NCI-H1092 (cell line): ENCODE measurements at places on chromosomes 16 and 17.

DNA sequence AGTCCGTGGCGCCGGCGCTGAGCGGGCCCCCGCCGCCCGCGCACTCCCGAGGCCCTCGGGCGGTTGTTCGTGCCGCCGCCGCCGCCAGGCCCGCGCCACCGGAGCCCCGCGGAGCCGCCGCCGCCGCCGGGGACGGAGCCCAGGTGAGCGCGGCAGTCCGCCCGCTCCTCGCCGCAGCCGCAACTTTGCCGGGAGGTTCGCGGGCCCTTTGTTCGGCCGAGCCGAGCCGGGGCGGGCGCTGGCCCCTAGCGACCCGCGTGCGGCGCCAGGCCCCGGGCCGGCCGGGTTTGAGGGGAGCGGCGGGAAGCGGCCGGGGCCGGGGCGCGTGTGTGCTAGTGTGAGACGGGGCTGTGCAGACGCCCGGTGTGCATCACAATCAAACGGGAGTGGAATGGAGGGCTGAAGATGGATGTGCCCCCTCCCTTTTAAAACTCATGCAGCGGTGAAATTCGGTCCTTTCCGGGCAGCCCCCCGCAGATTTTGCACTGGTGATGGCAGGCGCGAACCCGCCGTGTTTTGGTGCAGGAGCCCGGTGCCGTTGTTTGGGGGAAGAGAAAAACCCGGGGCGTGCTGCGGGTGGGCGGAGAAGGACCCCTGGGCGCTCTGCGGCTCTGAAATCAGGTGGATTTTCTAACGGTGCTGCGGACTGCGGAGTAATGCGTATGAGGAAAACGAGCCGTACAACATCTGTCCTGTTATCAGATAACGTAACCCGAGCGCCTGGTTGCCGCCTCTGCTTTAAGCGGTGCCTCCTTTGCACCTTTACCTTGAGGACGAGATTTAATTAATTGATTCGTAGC is 823 bp downstream of the TNRC6C start:
- no peak for DNase-seq

- DNase-seq = no peak
Measured at GRCh38 chr17:81350320-81350890, 44.9 kb upstream of the BAHCC1 start.

DNA sequence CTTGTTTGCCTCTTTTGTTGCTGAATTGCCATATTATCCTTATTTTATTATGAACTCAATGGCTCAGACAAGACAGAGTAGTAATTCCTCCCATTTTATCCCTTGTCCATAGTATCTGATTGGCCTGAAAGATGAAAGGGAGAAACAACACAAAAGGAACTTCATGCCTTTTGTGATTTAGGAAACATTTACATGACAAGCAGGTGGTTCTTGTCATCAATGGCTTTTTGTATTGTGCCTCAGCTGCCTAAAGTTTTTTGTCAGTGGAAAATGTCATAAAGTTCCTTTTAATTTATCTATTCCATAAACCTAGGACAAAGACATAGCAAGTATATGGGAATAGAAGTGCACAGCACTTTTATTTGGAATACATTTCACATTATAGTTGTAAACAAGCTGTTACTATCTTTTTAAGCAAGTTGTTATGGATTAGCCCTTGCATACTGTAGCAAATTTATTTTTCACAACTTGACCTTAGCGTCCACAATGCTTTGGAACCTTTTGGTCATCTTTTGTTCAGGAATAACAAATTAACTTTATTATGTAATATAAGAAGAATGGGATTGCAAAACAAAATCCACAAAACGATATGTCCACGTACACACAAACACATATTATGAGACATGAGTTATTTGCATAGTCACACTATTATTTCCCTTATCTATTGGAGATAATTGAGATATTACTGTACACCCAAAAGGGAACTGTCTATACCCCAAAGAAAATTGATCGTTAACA is 12.4 kb upstream of the MPHOSPH6 start:
- DNase-seq = no peak

GRCh38 chr17:58532555-58532951 is 18.1 kb upstream of the MTMR4 start:
- DNase-seq = no peak

GRCh38 chr16:23290189-23291062 is 11.7 kb upstream of the SCNN1B start:
- DNase-seq = no peak

DNA sequence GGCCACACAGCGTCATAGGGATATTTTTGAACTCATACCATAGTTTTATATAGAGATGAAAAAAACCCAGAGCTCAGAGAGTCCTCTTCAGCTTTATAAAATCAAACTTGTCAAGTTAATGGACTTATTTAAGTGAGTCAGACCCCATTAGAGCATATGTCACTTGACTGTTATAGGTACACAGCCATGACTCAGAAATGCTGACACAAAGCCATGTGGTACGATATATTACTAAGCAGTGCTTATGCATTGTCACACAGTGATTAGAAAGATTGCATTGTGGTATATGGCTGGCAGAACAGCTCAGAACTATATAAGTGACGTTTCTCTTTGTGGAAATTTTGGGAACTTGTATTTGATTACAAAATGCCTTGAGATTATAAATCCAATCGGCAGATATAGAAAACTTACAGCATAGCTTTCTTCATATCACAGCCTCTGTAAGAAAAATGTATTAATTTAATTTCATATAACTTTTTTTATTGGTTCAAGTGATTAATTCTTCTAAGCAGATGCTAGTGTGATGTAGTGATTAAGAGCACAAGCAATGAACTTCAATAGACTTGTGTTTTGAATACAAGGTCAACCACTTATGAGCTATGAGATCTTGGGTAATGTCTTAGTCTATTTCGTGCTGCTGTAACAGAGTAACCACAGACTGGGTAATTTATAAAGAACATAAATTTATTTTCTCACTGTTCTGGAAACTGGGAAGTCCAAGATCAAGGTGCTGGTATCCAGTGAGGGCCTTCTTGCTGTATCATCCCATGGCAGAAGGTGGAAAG is 25.8 kb upstream of the GINS3 start:
- no peak for DNase-seq

- no peak for DNase-seq
Measured at GRCh38 chr17:73693071-73693470, 48.8 kb upstream of the SDK2 start.

DNA sequence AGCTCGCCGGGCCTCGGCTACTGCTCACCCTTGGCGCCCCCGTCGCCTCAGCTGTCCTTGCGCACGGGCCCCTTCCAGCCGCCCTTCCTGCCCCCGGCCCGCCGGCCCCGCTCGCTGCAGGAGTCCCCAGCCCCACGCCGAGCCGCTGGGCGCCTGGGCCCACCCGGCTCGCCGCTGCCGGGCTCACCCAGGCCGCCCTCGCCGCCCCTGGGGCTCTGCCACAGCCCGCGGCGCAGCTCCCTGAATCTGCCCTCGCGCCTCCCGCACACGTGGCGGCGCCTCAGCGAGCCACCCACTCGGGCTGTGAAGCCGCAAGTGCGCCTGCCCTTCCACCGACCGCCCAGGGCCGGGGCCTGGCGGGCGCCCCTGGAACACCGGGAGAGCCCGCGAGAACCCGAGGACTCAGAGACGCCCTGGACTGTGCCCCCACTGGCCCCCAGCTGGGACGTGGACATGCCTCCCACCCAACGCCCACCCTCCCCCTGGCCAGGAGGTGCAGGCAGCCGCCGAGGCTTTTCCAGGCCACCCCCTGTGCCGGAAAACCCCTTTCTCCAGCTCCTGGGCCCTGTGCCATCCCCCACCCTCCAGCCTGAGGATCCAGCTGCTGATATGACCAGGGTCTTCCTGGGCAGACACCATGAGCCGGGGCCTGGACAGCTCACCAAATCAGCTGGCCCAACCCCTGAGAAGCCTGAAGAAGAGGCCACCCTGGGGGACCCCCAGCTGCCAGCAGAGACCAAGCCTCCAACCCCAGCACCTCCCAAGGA is 12.8 kb downstream of the MYO15A start:
- no peak for DNase-seq

- DNase-seq = no peak
Measured at GRCh38 chr16:88453611-88454522, 787 bp downstream of the ZFPM1 start.

DNA sequence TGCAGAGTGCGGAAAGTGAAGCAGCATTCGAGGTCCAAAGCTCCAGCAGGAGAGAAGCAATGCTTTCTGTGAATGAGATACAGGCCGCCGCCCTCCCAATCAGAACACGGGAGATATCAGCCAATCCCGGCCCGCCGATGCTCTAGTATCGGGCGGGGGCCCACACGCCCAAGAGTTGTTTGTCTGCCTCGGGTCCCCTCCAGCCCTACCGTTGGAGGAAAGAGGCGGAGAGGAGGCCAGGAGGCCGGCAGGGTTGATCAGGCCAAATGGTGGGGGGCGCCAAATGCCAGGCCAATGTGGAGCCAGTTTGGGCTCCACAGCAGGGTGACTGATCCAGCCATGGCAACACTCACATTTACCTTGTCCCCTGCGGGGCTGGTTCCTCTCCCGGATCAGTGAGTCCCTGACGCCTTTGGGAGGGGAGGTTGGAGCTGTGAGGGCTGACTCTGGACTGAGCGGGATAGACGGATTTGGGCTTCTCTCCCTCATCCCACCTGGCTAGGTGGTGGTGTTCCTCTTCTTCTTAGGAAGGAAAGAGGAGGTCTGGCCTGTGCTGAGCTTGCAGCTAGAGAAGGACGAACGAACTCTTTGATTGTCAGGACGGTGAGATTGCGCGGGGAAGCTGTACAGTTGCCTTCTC is 10.4 kb upstream of the CUEDC1 start:
- no peak for DNase-seq

DNA sequence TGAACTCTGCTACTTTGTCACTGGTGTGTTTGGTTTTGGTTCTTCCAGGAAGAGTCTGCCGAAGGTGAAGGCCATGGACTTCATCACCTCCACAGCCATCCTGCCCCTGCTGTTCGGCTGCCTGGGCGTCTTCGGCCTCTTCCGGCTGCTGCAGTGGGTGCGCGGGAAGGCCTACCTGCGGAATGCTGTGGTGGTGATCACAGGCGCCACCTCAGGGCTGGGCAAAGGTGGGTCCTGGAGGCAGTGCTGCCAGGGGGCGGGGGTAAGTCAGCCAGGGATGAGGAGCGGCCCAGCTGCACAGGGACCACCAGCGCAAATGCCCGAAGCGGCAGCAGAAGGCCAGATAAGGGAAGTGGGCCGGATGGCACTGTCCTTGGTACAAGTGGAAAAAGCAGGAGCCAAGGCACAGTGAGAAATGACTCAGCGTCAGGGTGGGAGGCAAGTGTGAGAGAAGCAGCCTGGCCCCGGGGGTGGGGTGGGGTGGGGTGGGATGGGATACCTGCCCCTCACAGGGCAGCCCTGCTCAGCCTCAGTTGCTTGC is 41.9 kb downstream of the TMEM11 start:
- no peak for DNase-seq

DNA sequence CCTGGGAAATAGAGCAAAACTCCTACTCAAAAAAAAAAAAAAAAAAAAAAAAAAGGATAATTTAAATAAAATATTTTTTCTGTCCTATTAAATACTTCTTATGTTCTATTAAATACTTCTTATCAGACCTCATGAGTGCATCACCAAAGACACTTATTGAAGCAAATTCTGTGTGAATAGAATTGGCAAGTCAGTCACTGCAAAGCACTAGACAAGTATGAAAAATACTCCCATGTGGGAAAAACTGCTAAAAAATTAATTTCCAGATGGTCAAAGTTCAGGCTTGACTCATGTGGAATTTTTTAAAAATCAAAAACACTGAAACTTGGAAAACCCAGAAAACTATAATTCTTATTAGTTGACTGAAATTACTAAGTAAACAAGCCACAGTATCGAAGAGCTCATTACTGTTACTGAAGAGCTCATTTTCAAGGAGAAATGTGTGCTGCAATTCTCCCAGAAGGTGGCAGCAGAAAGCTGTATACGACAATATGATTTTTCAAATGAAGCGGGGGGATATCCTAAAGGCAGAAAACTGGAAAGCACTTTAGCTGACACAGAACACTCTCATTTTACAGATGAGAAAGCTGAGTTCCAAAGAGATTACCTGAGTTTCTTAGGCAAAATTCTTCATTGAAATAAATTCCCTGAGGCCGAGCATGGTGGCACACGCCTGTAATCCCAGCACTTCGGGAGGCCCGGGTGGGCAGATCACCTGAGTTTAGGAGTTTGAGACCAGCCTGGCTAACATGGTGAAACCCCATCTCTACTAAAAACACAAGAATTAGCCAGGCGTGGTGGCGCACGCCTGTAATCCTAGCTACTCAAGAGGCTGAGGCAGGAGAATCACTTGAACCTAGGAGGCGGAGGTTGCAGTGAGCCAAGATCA is 15.9 kb upstream of the FBXO47 start:
- DNase-seq = peak; percentile 47

GRCh38 chr16:11976850-11977375 is 379 bp downstream of the SNX29 start:
- DNase-seq = no peak

DNA sequence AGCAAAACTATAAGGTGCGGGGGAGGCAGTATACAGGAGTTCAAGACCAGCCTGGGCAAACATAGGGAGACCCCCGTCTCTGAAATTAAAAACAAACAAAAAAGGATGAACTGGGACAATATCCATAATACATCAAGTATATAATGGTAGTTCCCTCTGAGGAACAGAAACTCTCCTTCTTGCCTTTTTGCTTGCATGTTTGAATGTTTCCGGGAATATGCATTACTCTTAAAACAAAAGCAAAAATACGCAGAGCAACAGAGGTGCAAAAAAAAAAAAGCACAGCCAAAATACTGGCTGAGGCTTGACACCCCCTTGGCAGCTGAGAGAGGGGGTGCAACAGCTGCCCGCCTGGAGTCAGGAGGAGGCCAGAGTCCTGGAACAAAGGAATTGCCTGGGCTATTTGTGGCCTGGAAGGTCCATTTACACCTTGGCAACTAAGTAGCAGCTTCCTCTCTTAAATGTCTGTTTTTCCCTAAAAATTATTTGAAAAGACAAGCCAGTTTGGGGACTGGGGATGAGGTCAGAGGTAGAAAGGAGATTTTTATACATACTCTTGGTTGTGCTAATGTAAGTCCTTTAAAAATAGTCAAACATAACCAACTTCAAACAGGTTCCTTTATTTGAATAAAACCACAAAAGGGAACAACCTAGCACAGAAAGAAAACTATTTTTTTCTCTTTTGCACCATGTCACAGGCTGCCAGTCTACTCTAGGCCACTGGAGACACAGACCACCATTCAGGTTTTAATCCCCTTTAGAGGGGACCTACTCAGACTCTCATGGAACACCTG is 19.5 kb downstream of the USP7 start:
- DNase-seq = no peak

DNA sequence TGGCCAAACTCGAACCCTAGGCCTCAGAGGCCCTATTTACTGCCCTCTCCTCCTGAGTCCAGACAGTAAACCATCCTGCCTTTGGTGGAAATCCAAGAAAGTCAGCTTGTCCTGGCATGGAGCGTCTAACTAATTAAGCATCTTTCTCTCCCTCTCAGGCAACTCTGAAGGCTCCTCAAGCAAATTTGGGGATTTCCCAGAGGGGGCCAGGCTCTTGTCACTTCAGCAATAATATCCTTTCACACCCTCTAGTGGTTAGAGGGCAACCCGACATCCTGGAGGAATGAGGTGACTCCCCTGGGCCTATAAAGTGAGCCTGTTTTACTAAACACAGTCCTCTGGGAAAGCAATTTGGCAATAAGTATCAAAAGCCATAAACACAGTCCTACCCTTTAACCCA is 60.4 kb downstream of the NOG start:
- DNase-seq = no peak

GRCh38 chr16:46715769-46716305 is 26.4 kb downstream of the ORC6 start:
- no peak for DNase-seq
